B cell (primary cell): ENCODE measurements at places on chromosomes 11 and 22.

DNA sequence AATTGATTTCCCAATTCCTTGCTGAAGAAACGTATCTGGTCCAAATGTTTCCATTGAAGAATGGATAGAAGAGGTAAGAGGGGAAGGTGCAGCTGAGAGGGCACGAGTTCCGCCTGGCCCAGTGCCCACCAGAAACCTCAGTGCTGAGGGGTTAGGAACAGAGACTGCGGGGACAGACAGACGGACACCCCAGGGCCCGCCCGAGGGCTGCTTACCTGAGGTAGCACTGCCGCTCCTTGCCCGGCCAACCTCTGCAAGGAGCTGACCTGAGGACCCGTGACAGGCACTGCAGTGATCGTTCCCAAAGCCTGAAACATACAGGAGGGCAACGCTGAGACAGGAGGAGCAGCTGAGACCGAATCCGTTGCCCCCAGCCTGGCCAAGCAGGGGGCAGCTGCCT is 89.6 kb downstream of the PHF21B start:
- no peak for DNase-seq

- no peak for DNase-seq
Measured at GRCh38 chr22:35329114-35329847, 29.6 kb downstream of the TOM1 start.

DNA sequence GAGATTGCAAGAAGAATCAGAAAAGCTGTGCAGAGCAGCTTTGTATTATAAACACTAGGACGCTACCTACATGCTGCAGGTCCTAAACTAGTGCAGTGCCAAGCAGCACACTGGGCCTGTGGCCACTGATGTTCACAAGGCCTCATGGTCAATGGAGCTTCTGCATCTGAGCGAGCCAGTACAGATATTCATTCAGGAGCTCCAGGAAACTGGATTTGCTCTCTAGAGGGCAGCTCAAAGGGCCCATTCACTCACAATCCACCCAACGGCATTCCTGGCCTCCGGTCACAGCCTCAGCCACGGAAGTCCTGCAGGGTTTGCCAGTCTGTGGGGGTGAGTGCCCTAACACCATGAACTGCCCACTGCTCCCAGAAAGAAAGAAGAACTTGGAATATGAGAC is 5.8 kb upstream of the TBC1D10A start:
- no peak for DNase-seq

DNA sequence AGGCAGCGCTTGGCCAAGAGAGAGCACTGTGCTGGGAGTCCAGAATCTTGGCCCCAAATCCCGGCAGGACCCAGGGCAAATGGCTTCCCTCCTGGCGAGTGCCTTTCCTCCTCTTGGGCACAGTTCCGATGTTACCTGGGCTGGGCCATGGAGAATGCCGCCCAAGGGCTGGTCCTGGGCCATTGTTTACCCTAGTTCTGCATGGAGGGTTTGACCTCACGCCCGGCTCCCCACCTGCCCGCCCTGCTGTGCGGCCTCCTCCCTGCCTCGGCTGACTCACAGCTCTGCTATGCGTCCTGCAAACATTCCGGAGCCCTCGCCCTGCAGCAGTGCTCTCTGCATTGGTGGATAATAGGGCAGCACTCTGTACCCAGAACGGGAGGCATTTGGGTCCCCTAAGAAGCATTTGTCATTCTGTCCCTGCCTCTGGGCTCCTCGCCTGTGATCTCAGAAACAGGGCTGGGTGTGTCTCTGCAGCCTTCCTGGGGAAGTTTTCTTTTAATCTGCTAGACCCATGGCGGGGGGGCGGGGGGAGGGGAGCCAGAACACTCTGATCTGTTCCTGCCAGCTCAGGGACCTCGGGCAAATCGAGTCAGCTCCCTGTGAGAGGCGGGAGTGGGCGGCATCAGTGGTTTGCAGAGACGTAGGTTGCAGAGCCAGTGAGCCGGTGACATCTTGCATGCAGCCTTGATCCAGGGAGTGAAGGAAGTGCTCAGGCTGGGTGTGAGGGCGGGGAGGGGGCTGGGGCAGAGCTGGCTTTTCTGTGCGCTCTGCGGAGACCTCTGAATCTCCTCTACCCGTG is 32.9 kb upstream of the SMIM38 start:
- peak; percentile 27 for DNase-seq

DNA sequence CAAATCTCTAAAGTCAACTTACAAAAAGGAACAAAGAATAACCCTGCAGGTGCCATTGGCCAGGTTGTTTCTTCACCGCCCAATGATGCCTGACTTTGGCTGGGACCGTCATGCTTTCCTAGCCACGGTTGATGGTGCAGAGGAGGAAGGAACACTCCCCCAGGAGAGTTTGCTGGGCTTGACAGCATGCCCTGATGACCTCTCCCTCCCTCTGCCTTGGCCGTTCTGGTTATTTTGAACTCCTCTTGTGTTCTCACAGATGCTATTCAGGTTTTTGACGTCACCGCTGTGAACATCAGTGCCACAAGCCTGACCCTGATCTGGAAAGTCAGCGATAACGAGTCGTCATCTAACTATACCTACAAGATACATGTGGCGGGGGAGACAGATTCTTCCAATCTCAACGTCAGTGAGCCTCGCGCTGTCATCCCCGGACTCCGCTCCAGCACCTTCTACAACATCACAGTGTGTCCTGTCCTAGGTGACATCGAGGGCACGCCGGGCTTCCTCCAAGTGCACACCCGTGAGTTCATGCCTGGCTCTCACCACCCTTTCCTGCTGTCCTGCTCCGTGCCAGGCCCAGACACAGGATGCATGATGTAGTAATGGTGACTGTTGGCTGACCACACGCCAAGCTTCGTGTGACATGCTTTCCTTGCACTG is 89.0 kb upstream of the OR4B1 start:
- no peak for DNase-seq

GRCh38 chr22:35596821-35597220 is 20.3 kb downstream of the MB start:
- no peak for DNase-seq

DNA sequence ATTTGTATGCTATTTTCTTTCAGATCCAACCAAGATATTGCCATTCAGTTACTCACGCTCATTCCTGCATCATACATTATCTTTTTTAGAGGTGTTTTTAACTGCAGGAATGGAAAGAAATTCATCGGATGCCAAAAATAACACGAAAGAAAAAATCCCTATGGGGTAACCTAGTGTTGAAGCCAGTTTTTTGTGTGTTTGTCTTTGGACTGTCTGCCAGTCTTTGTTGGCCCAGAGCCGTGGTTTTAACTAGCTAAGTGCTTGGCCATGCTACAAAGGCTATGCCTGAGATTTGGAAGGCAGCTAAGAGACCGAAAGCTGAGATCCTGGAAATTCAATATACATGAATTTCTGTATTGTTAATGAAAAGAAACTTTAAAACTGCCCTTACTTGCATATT is 309.8 kb upstream of the CNTN5 start:
- no peak for DNase-seq

DNA sequence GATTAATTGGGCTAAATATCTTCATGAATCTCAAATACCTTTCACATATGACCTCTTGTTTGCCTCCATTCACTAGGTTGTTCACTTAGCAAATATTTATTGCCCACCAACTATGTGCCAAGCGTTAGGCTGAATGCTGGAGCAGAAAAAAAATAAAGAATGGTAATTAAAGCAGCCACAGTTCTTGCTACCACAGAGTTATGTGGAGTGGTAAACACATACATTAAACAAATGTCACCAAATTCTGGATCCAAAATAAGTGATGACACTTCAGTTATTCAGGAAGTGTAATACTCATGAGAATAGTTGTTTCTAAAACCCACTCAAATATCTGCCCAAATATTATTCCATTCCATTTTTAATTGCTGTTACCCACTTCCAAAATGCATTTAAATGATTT is 128.4 kb downstream of the GRIA4 start:
- DNase-seq: no peak

- DNase-seq: no peak
Measured at GRCh38 chr22:33854724-33855123, 65.6 kb downstream of the LARGE1 start.

- DNase-seq: no peak
Measured at GRCh38 chr22:40009292-40009774, 14.6 kb downstream of the FAM83F start.

DNA sequence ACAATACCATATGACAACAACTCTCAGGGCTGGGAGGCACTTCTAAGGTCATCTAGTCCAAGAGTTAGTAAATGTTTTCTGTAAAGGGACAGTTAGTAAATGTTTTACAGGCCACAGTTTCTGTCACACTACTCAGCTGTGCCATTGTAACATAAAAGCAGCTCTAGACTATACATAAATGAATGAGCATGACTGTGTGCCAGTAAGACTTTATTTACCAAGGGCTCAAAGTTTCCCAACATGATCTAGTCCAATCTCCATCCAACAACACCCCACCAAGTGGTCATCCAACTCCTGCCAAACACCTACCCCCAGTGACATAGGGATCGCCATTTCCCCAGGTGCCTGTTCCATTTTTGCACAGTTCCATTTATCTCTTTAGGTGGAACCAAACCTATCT is 12.1 kb downstream of the SERGEF start:
- no peak for DNase-seq

DNA sequence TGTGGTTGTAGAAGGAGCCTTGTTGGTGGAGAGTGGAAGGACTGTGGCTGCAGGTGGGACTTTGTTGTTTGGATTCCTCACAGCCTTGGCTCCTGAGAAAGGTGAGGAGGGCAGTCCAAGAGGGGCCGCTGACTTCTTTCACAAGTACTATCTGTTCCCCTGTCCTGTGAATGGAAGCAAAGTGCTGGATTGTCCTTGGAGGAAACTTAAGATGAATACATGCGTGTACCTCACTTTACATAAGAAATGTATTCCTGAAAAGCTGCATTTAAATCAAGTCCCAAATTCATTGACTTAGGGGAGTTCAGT is 2.4 kb downstream of the FUT4 start:
- DNase-seq: no peak

GRCh38 chr11:62671236-62671607 is 251 bp upstream of the UQCC3 start:
- no peak for DNase-seq

DNA sequence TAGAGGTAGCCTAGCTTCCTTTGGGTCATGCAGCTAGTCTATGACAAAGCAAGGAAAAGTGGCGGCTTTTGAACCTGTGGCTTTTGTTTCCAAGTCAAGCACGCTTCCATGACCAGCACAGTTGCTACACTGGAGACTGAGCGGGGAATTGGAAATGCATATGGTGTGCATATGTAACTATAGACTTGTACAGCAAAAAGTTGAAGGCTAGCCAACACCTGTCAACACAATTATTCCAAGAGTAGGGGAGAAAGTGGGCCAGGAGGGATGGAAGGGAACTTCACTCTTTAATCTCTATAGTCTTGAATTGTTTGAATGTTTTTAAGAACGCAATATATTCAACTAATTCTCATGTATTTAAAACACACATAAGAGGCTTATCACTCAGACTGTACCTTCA is 218.5 kb upstream of the CADM1 start:
- no peak for DNase-seq

- peak; percentile 62 for DNase-seq
Measured at GRCh38 chr11:61028135-61028729, 56.8 kb downstream of the CD6 start.

DNA sequence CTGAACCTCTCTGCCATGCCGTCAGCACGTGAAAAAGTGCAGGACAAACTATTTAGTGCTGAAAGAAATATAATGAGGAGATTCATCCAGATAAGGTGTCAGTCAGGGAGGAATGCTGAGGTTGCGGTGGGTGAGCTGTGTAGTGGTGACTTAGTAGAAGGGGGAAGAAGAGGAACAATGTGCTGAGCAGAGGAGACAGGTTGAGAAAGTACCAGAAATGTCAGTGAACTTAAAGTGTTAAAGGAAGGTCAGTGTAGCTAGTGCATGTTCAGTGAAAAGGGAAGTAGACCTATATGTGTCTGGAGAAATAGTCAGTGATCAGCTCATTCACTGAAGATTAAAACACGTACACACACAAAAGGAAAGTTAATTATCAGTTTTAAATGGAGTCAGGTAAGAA is 237.6 kb upstream of the CCDC179 start:
- no peak for DNase-seq

DNA sequence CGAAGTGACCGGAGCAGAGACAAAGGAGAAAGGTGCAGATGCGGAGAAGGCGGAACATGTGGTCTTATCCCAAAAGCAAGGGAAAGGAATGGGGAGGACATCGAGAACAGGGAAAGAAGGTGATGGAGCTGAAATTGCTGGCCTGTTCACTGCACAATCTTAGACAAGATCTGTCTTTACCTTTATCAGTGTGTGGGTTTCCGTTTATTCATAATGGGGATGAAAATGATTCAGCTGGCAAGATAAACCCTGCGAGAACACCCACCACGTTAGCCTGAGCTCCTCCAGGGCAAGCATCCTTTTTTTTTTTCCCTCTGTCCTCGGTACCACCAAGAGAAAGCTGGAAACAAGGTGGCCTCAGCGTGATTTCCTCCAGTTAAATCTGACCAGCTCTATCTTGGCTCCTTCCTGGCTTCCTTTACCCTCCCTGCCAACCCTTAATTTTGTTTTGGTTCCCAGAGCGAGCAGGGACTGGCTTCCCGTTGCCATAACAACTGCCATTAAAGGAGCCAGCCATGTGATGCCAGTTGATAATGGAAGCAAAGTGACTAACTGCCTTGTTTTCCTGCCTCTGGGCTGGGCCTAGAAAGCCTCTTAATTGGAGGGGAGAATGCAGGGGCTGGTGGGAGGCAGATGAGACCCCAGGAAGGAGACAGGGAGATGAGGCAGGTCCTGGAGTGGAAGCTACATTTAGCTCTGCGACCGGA is 4.2 kb downstream of the SGSM1 start:
- no peak for DNase-seq

GRCh38 chr11:129996113-129996870 is 6.3 kb downstream of the PRDM10 start:
- no peak for DNase-seq

DNA sequence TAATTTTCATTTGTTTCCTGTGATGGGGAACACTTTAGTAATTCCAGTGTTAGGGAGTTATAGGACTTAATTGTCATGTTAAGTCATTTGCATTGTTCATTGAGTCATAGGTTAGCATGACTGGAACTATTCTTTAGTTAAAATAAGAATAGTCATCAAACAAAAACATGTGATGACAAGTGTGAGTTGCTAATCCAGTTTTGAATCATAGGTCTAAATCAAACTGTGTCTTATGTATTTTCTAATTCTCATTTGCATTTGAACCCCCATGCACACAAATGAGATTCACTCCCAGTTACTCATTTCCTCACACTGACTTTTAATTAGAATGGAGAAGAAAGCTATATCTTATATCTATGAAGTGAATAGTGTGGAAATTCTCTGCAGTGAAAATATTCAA is 405.6 kb downstream of the LRRC4C start:
- DNase-seq: no peak

- DNase-seq: no peak
Measured at GRCh38 chr11:93532281-93532789, 10.9 kb downstream of the SMCO4 start.

DNA sequence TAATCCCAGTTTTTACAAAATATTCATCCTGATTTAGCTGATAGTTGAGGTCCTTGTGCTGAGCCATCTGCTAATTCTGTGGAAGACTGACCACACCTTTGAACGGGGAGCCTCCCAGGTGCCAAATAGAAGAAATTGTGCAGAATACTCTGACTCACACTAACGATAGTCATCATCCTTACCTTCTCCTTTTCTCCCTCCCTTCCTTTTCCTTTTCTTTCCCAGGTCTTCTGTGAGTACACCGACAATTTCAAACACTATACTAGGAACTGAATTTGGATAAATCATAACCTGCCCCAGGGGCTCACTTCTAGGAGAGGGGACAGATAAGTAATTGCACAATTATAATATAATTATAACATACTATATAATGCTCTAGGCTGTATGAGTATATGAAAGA is 73.1 kb upstream of the CTSC start:
- no peak for DNase-seq
